ENCODE measurements at places on chromosomes 7 and 10.

- DNase-seq: no peak
Measured at GRCh38 chr10:97390091-97390490, 11.0 kb downstream of the RRP12 start.

GRCh38 chr7:70711452-70711851 is 420.5 kb upstream of the GALNT17 start:
- DNase-seq: no peak

- no peak for DNase-seq
Measured at GRCh38 chr10:47092831-47093230, 181.6 kb downstream of the PTPN20 start.

DNA sequence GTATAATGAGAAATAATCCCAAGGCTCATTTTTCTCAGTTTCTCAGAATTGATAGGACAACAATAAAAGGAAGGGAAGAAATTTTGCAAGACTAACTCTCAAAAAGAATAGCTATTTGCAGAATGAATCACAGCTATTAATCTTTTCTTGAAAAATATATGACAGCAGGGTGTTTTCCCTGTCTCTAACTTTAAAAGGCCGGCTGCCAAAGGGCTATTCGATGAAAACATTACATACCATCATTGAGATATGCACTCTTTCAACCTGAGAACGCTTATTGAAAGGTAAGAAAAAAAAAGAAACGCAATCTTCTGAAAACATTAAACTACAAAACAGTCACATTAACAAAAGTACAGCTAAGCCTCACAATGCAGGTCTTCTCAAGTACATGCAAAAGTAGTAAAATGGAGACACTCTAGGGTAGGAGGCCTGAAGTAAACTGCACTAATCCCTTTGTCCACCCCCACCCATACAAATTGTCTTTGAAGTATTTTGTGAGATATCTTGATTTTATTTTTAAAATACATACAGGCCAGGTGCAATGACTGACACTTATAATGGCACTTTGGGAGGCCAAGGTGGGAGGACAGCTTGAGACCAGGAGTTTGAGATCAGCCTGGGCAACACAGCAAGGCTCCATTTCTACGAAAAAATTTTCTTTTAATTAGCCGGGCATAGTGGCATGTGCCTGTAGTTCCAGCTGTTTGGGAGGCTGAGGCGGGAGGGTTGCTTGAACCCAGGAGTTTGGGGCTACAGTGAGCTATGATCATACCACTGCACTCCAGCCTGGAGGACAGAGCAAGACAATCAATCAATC is 83.0 kb downstream of the PARD3 start:
- no peak for DNase-seq

DNA sequence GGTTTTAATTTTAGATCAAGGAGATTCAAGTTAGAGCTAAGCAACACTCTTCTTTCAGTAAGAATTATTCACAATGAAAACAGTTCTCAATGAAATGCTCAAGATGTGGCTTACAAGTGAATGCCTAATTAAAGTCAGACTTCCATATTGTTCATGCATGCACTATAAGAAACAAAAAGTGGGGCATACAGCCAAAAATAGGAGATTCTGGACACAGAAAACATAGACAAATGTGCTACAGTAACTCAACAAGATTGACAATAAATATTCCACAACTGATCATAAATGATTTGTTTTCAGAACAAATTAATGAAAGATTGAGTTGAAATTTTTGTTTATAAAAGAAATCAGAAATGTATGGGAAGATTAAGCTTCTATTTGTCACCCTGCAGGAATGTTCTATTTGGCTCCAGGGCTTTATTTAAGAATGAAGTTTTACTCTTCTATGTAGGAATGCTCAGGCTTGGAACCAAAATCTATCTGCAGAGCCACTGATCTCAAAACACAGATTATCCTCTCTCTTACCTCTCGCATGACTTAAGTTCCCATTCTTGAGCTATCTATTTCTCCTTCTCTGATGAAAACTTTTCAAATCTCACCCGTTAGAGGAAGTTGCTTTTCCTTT is 89.0 kb upstream of the PIP4K2A start:
- no peak for DNase-seq

DNA sequence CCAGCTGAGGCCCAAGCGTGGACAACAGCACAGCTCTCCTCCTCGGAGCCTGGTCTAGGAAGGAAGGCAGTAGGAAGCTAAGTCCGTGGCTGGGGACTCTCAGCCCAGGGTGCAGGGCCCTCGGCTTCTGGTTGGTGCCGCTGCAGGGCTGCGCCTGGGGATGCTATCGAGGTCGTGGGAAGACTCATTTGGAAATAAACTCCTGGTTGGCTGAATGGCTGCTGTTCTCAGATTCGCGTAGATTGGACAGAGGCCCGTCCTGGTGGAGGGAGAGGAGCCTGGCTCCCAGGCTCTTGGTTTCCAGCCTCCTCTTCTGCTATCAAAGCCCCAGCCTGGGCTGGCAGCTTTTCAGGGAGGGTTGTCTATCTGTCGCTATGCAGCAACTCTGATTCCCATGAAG is 152.6 kb upstream of the FZD8 start:
- DNase-seq: no peak
